Testis (tissue), 5 donors: ENCODE measurements at places on chromosomes 11 and 22.

GRCh38 chr22:49267996-49268395 lies 559.7 kb downstream of the BRD1 start:
- DNase-seq = no peak
- no peaks in the 10 kb centered on the region for H3K4me1 ChIP-seq
- H3K27ac ChIP-seq = no peak overlapping the region
- no peaks in the 10 kb centered on the region for H3K27me3 ChIP-seq
- H3K36me3 ChIP-seq = no peaks in the 10 kb centered on the region

GRCh38 chr11:133945087-133945974 lies 11.4 kb downstream of the IGSF9B start:
- no peak overlapping the region for H3K4me3 ChIP-seq
- no peaks in the 10 kb centered on the region for H3K27me3 ChIP-seq
- H3K27ac ChIP-seq = peak overlapping the region; percentile 20
- peak; percentile 80 for DNase-seq

DNA sequence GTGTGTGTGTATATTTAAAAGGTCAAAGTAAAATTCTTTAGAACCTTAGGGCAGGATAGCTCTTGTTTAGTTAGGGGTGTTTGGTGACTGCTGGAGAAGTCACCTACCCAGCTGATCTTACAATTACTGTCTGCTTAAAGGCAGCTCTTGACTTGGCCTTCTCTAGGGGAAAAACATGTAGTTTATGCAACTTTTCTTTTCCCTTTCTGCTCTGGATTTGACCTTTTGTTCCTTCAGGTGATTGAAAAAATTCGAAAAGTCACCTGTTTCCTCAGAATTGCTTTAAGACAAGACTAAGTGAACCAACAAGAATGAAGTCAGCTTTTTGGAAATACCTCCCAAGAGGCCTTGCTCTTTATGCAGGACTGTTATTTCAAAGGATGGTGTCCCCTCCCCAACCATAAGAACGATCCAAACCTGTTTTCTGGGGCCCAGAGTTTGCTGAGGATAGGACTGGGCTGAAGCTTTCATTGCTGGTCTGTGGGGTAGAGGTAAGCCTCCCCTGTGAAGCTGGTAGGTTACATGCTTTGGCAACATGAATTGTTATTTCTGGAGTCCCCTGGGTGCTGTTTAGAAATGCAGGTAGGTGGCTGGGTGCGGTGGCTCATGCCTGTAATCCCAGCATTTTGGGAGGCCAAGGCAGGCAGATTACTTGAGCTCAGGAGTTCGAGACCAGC lies 111.2 kb downstream of the PTPRJ start:
- DNase-seq = no peak
- no peak overlapping the region for H3K4me3 ChIP-seq
- no peaks in the 10 kb centered on the region for H3K36me3 ChIP-seq
- peaks cover 2% of the 10 kb centered on the region for H3K4me1 ChIP-seq
- no peak overlapping the region for H3K27ac ChIP-seq
- H3K27me3 ChIP-seq = no peaks in the 10 kb centered on the region

DNA sequence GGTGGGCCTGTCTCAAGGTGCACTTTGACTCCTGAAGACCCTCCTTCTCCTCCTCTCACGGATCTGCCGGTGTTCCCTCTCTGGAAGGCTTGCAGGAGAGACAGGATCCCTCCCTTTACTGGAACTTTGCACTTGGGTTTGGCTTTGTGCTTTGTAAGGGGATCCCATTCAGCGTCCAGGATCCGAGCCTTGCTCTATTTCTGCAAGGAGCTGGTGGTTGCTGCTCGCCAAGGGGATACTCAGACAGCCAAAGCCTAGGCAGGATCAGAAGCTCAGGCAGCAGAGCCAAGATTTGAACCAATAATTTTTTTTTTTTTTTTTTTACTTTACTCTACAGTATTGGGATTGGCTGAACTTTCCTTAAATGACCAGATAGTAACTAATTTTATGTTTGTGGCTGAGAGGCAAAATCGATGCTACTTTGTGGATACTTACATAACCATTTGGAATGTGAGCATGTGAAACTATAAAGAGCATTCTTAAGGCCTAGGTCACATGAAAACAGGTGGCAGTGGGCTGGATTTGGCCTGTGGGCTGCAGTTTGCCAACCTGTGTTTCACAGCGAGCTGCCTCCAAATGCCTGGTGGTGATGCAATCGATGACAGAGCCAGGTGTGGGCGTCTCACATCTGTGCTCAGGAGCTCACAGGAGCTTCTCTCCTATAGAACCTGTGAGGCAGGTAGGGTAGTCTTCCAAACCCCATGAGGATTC lies 25.2 kb downstream of the BCR start:
- peaks cover 31% of the 10 kb centered on the region for H3K4me1 ChIP-seq
- H3K27ac ChIP-seq = no peak overlapping the region
- no peak overlapping the region for H3K4me3 ChIP-seq
- H3K27me3 ChIP-seq = no peaks in the 10 kb centered on the region

GRCh38 chr11:1942558-1943260 lies 4.4 kb upstream of the MRPL23 start:
- no peak overlapping the region for H3K27ac ChIP-seq
- H3K4me1 ChIP-seq = peaks cover 12% of the 10 kb centered on the region
- H3K4me3 ChIP-seq = no peak overlapping the region
- no peaks in the 10 kb centered on the region for H3K36me3 ChIP-seq
- no peak for DNase-seq
- no peaks in the 10 kb centered on the region for H3K27me3 ChIP-seq

- H3K27me3 ChIP-seq = no peaks in the 10 kb centered on the region
- peaks cover 11% of the 10 kb centered on the region for H3K4me1 ChIP-seq
- H3K4me3 ChIP-seq = no peak overlapping the region
- no peaks in the 10 kb centered on the region for H3K36me3 ChIP-seq
Measured at GRCh38 chr11:36719358-36720107, 121.5 kb upstream of the RAG2 start.

- no peak overlapping the region for H3K27ac ChIP-seq
- no peak for DNase-seq
- H3K4me3 ChIP-seq = no peak overlapping the region
- no peaks in the 10 kb centered on the region for H3K27me3 ChIP-seq
Measured at GRCh38 chr11:3134651-3135480, 30.2 kb downstream of the OSBPL5 start.

- DNase-seq = no peak
- H3K36me3 ChIP-seq = no peaks in the 10 kb centered on the region
- no peaks in the 10 kb centered on the region for H3K4me1 ChIP-seq
- no peaks in the 10 kb centered on the region for H3K27me3 ChIP-seq
- H3K4me3 ChIP-seq = no peak overlapping the region
Measured at GRCh38 chr11:77250881-77251640, 50.4 kb downstream of the GDPD4 start.

DNA sequence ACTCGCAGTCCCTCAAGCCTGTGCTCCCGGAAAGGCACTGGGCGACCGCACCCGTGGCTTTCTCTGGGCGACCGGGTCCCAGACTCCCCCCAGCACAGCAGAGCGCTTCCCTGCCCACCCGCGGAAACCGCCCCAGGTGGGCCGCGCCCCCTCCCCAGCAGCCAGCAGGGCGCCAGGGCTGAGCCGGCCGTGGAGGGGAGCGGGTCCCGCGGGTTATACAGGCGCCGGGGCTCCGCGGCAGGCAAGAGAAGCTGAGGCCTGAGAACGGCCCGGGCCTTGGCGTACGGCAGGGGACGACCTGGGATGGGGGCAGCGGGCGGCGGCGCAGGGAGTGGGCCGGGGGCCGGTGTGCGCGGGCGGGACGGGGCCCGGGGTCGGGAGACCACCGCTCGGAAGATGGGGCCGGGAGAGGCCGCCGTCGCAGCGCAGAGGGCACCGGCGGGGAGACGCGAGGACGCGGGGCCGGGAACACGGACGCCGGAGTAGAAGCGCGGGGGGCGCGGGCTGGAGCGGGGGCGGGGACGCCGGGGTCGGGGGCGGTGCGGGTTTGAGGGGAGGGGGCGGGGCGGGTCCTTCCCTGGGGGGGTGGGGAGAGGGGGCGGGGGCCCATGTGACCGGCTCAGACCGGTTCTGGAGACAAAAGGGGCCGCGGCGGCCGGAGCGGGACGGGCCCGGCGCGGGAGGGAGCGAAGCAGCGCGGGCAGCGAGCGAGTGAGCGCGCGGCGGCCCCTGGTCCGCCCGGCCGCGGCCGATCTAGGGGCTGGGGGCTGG lies at the start of gene MDK:
TSS of gene MDK (plus strand) at position 622 of the 771 bp plus-strand sequence. CDS start 389 bp downstream, outside the sequence.
- no peaks in the 10 kb centered on the region for H3K27me3 ChIP-seq
- peak within 1 kb of the TSS; percentile 68 for H3K4me3 ChIP-seq
- no peaks in the 10 kb centered on the region for H3K36me3 ChIP-seq
- H3K4me1 ChIP-seq = peaks cover 11% of the 10 kb centered on the region
- DNase-seq = no peak

- H3K4me3 ChIP-seq = no peak overlapping the region
- H3K36me3 ChIP-seq = no peaks in the 10 kb centered on the region
- no peak for DNase-seq
- H3K27ac ChIP-seq = no peak overlapping the region
Measured at GRCh38 chr22:39574779-39575551, 4.4 kb downstream of the CACNA1I start.

DNA sequence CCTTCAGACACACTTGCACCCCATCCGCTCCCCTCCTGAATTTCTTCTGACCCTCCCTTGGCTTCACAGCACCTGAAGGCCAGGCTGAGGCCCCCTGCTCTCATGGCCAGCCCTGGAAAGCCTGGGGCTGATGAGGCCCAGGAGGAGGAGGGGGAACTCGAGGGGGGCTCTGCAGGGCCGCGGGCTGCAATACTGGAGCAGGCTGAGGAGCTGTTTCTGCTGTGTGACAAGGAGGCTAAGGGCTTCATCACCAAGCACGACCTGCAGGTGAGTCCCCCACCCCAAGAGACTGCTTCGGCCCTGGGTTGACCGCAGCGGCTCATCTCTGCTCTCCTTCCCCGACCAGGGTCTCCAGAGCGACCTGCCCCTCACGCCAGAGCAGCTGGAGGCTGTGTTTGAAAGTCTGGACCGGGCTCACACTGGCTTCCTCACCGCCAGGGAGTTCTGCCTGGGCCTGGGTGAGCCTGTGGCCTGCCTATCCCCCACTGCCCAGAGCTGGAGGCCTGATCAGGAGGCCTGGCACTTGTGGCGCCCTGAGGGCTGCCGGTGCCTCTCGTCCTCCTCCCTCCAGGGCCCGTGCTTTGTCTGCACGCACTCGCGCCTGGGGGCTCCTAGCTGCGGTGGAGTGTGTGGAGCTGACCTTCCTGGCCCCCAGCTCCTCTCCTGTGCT lies 922 bp downstream of the CRACR2B start:
- peaks cover 34% of the 10 kb centered on the region for H3K4me1 ChIP-seq
- no peak overlapping the region for H3K4me3 ChIP-seq
- DNase-seq = no peak
- no peaks in the 10 kb centered on the region for H3K27me3 ChIP-seq
- H3K27ac ChIP-seq = peak overlapping the region; percentile 56

- H3K36me3 ChIP-seq = no peaks in the 10 kb centered on the region
- no peak overlapping the region for H3K27ac ChIP-seq
- no peak overlapping the region for H3K4me3 ChIP-seq
- H3K4me1 ChIP-seq = no peaks in the 10 kb centered on the region
- DNase-seq = no peak
Measured at GRCh38 chr11:121559606-121560200, 106.9 kb upstream of the SORL1-AS1 start.

DNA sequence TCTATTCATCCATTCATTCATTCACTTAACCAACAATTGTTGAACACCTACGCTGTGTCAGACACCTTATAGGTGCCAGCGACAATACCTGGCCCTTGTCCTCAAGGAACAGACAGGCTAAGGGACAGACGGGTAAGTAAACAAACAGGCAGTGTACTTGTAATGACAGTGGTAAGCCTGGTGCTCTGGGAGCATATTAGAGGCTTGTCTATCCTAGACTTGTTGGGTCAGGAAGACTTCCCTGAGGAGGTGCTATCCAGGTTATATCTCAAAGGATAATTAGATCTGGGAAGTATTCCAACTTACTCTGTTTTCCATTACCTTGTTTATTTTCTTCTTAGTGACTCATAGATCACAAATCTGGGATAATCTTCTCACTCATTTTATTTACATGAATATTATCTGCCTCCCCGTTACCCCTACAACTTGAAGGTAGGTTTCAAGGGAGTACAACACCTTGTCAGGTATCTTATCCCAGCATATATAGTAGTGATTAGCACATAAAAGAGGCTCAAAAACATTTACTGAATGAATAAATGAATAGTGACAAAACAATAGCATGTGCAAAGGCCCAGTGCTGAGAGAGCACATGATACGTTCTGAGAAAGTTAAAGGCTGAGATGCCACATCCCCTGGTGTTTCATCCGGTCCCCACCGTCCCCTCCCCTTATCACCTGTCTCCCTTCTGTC lies 75.3 kb upstream of the NCAM1 start:
- H3K4me1 ChIP-seq = no peaks in the 10 kb centered on the region
- no peaks in the 10 kb centered on the region for H3K27me3 ChIP-seq
- no peak for DNase-seq
- no peaks in the 10 kb centered on the region for H3K36me3 ChIP-seq
- H3K27ac ChIP-seq = no peak overlapping the region

DNA sequence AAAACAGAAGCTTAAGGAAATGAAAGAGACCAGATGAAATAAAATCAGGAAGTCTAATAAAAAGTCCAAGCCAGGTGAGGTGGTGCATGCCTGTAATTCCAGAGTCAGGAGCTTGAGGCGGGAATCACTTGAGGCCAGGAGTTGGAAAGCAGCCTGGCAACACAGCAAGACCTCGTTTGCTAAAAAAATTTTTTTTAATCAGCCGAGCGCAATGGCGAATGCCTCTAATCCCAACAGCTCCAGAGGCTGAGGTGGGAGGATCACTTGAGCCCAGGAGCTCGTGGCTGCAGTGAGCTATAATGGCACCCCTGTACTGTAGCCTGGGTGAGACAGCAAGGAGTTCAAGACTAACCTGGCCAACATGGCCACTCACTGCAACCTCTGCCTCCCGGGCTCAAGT lies 8.0 kb downstream of the RAB6A start:
- no peak for DNase-seq
- H3K27me3 ChIP-seq = no peaks in the 10 kb centered on the region
- no peak overlapping the region for H3K27ac ChIP-seq
- H3K4me3 ChIP-seq = no peak overlapping the region
- H3K4me1 ChIP-seq = peaks cover 27% of the 10 kb centered on the region
- no peaks in the 10 kb centered on the region for H3K36me3 ChIP-seq

DNA sequence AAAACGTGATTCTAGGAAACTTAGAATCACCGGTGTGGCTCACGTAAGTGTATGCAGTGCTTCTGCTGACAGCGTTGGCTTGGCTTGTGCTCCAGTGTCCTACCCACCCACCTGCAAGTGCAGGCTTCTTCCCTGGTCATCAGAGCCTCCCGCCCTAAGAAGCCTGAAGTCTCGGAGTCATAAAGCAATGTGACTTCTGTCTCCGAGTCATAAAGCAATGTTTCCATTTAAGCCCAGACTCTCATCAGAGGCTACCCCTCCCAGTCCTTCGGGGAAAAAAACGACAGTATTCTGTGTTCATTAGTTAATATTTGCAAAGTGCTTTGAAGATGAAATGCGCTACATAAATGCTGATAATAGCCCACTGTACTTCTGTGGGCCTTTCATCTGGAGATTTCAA lies 293.8 kb downstream of the OPCML start:
- H3K4me3 ChIP-seq = no peak overlapping the region
- no peaks in the 10 kb centered on the region for H3K36me3 ChIP-seq
- H3K4me1 ChIP-seq = no peaks in the 10 kb centered on the region
- no peak overlapping the region for H3K27ac ChIP-seq
- H3K27me3 ChIP-seq = no peaks in the 10 kb centered on the region
- DNase-seq = no peak

- no peaks in the 10 kb centered on the region for H3K27me3 ChIP-seq
- H3K4me1 ChIP-seq = peaks cover 56% of the 10 kb centered on the region
- H3K27ac ChIP-seq = peak overlapping the region; percentile 96
- peak overlapping the region; percentile 83 for H3K4me3 ChIP-seq
Measured at GRCh38 chr22:38316364-38317121, 690 bp downstream of the CSNK1E start.

GRCh38 chr22:22424210-22424800 lies 84.2 kb downstream of the ZNF280B start:
- DNase-seq = peak; percentile 53
- H3K27me3 ChIP-seq = no peaks in the 10 kb centered on the region
- no peaks in the 10 kb centered on the region for H3K36me3 ChIP-seq
- H3K27ac ChIP-seq = peak overlapping the region; percentile 77

GRCh38 chr11:120335556-120335907 lies 681 bp upstream of the ARHGEF12 start:
- DNase-seq = no peak
- H3K27ac ChIP-seq = peak overlapping the region; percentile 97
- no peaks in the 10 kb centered on the region for H3K36me3 ChIP-seq
- H3K4me3 ChIP-seq = peak overlapping the region; percentile 92
